ENCODE measurements at places on chromosomes 5 and 9. TPM values are rescaled to one million over a fixed set of nuclear protein-coding genes. Genes with fewer than 3 reads are reported as not detected.

DNA sequence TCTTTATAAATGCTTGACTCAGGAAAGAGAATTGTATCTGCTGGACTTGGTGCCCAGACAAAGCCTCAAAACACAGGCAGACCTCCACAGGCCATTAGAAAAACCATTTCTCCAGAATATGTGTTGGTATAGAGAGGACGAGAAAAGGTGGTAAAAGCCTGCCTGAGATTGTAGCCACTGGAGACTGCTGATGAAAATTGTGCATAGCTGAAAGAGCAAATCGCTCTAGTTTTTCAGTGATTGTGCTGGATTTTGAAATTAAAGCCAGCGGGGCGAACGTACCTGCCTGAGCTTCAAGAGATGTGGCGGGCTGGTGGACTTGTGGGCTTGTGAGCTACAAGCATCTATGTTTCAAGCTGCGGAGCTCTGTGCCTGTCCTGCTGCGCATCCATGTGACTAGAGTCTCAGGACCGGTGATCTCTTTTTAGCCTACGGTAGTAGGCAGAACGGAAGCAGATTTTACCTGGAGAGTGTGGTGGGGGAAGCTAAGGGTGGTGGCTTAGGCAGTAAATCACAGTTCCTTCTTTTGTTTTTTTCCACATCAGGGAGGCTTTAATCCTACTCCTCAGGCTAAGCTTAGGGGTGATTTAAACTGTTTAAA, 193.6 kb downstream of the SREK1 start:
- no peak overlapping the region for H3K27ac ChIP-seq
- DNase-seq, result no peak
- H3K4me3 ChIP-seq, result no peak overlapping the region
- no peaks in the 10 kb centered on the region for H3K27me3 ChIP-seq

DNA sequence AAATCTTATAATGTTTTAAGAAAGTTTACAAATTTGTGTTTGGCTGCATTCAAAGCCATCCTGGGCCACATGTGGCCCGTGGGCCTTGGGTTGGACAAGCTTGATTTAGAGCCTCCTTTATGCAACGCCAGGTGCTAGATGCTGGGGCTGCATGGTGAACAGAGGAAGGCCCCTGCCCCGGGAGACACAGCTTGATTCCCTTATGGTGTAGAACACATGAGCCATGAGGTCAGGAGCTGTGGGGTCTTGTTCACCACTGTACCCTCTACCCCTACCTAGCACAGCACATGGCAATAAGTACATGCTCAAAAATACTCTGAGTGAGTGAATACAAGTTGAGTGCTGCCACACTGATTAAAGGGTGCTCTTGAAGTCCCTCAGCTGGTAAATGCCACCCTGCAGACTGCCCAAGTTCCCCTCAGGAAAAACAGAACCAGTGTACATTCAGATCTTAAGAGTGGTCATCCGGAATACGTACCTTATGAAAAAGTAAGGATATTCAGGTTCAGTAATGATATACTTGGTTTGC, 71.9 kb downstream of the ARRDC3 start:
- no peaks in the 10 kb centered on the region for H3K36me3 ChIP-seq
- no peak overlapping the region for H3K4me3 ChIP-seq
- H3K27me3 ChIP-seq, result no peaks in the 10 kb centered on the region
- H3K4me1 ChIP-seq, result peaks cover 9% of the 10 kb centered on the region

GRCh38 chr9:68515326-68516017, 25.2 kb downstream of the TMEM252 start:
- H3K27me3 ChIP-seq, result no peaks in the 10 kb centered on the region
- no peak overlapping the region for H3K27ac ChIP-seq
- DNase-seq, result no peak
- no peaks in the 10 kb centered on the region for H3K4me1 ChIP-seq

- H3K36me3 ChIP-seq, result no peaks in the 10 kb centered on the region
- H3K4me1 ChIP-seq, result no peaks in the 10 kb centered on the region
- no peak overlapping the region for H3K27ac ChIP-seq
- H3K27me3 ChIP-seq, result no peaks in the 10 kb centered on the region
Observed at GRCh38 chr9:1298046-1298445, 247.9 kb downstream of the DMRT2 start.

DNA sequence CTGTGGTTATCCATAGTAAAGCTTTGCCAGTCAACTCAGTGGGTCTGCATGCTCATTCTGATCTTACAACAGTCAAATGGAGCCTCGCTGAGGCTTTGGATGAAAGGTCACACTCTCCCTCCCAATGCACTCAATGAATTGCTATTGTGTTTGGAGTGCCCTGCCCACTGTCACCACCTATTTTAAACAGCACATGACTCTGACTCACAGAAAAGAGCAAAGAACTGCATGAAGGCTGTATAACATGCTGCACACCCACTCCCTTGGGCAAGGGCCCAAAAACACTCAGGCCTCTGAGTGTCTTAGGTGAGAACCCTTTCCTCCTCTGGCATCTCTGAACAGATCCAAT, 118.7 kb upstream of the CCDC112 start:
- no peaks in the 10 kb centered on the region for H3K4me1 ChIP-seq
- H3K27me3 ChIP-seq, result no peaks in the 10 kb centered on the region
- H3K4me3 ChIP-seq, result no peak overlapping the region
- no peak overlapping the region for H3K27ac ChIP-seq

GRCh38 chr5:175464074-175464941, 14.1 kb upstream of the SFXN1 start:
- H3K36me3 ChIP-seq, result no peaks in the 10 kb centered on the region
- no peak overlapping the region for H3K27ac ChIP-seq
- no peaks in the 10 kb centered on the region for H3K4me1 ChIP-seq
- no peak for DNase-seq
- H3K27me3 ChIP-seq, result no peaks in the 10 kb centered on the region

DNA sequence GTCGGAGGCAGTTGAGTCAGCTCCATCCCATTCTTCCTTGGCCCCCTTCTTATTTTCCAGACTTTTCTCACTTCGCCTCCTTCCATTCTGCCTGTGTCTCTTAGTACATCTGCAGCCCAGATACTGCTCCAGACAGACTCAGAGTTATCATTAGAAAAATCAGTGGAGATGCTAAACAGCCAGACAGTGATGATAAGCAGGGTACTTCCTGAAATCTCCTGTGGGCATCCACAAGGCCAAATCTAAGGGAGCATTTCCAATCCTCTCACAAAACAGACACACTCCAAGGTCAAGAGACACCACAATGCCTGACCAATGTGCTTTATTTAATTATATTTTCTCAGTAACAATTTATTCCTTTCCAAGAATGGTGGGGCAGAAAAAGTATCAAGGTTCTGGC, 14.5 kb upstream of the RLN1 start:
- H3K27ac ChIP-seq, result no peak overlapping the region

DNA sequence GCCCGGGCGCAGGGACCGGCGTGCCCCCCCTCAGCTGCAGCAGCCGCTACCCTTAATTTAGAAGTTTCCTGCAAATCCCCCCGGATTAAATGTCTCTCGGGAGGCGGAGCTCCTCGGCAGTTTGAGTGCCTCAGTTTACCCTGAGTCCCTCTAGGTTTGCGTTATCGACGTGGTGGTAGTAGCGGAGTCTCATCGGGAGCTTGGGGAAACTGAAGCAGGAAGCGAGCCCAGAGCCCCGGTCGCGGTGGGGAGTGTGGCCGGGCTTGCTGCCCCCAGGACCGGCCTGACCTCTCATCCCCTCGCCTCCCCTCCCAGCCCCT, 529 bp upstream of the TPM2 start:
- H3K27ac ChIP-seq, result peak overlapping the region; percentile 46
- H3K36me3 ChIP-seq, result no peaks in the 10 kb centered on the region
- no peaks in the 10 kb centered on the region for H3K27me3 ChIP-seq
- peaks cover 13% of the 10 kb centered on the region for H3K4me1 ChIP-seq
- peak overlapping the region; percentile 66 for H3K4me3 ChIP-seq

- no peak overlapping the region for H3K27ac ChIP-seq
- DNase-seq, result no peak
- H3K4me3 ChIP-seq, result no peak overlapping the region
- no peaks in the 10 kb centered on the region for H3K4me1 ChIP-seq
- no peaks in the 10 kb centered on the region for H3K36me3 ChIP-seq
- no peaks in the 10 kb centered on the region for H3K27me3 ChIP-seq
Observed at GRCh38 chr9:257957-258356, 43.3 kb downstream of the DOCK8 start.

GRCh38 chr9:73995836-73996235, 501.3 kb upstream of the RORB start:
- no peak for DNase-seq
- no peaks in the 10 kb centered on the region for H3K4me1 ChIP-seq
- H3K27me3 ChIP-seq, result no peaks in the 10 kb centered on the region
- no peaks in the 10 kb centered on the region for H3K36me3 ChIP-seq

The CKMT2 gene
- 11.1 TPM for polyA plus RNA-seq

The GFI1B gene
- not detected for polyA plus RNA-seq

The GARIN3 gene
- polyA plus RNA-seq, result not detected

The NFIL3 gene
- 37.5 TPM for polyA plus RNA-seq
